Activated T-helper 9 cell treated with anti-CD3 and anti-CD28 coated beads, Interleukin-2, amount 50 U/mL, for 16 hours (primary cell): ENCODE measurements at places on chromosomes 3 and 15.

DNA sequence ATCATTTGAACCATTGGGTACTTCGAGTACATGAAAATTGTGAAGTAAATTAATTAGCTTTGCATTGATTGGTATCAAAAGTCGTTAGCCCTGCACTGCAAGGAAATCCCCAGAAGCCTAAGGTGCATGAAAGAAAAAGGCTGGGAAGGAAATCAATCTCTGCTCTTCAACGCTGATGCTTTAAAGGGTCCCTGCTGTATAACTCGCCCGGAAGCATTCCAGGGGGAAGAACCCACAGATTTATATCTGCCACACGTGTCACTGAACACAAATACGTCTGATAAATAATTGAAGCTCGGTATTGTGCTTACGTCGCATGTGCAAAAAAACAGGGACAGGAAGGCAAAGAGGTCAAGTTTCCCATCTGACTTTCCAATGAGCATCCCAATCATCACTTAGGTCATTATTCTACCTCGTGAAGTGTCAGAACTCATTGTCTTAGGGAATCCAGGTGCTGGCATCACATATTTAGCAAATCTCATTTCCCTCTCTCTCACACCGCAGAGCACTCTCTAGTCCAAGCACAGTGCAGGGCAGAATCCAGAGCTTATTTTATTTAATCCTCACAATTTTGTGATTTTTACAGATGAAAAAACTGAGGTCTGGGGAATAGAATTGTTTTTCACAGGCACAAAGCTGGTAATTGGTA, 804.4 kb upstream of the CFAP20DC start:
- no peak for DNase-seq

GRCh38 chr15:36761132-36761847, 181.9 kb downstream of the CDIN1 start:
- no peak for DNase-seq

DNA sequence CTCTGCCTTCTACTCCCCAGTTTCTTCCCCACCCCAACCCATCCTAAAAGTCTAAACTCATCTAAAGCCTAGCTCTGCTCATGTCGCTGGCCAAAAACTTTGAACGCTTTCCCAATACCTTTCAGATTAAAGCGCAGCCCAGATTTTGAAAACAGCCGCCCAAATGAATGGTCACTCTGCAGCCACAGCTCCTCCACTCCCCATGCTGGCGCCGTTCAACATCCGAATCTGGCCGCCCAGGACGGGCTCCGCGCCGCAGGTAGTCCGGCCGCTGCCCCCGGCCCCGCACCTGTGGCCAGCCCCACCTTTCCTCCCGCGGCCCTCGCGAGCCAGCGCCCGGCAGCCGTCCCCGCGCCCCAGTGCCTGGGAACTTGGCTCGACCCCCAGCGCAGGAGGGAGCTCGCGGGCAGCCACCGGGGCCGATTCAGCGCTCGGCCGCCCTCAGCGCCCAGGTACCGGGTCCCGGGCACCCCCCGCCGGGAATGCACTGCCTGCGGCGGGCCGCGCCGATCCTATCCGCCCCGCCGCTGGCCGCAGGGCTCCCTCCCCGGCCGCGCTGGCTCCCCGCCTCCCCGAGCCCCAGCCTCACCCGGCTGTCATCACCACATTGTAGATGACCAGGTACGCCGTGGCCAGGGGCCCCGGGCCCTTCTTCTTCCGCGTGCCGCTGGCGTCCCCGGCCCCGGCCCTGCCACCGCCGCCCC, 417 bp downstream of the HACD2 start:
- DNase-seq = peak; percentile 28

- no peak for DNase-seq
Observed at GRCh38 chr15:100343251-100343650, 1.5 kb upstream of the ADAMTS17 start.

DNA sequence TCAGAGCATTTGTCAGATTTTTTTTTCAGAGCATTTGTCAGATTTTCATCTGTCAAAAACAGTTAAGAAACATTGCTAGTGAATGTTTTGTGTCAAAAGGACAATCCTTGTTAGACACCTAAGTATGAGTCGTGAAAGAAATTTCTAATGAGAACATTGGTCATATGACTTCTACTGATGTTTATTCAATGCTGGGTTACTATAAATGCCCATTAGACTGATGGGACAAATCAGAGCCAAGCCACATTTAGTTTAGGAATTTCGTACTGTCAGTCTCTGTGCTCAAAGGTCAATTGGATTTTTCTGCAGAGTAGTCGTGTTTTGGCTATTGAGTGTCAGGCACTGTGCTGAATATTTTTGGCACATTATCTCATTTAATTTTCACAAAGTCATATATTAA, 31.6 kb downstream of the TSC22D2 start:
- no peak for DNase-seq

DNA sequence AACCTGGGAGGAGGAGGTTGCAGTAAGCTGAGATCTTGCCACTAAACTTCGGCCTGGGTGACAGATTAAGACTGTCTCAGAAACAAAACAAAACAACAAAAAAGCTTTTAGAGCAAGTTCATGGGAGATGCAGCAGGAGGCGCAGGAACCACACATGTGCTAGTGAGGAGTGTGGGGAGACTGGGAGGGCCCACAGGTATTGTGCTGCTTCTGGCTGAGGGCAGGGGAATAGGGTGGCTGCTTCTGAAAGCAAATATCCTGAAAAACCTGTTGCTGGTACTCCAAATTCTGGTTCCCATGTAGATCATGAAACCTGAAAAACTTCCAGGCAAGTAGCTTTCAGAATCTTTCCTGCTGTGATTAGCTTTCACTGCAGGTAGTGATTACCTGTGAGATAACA, 22.1 kb downstream of the TYRO3 start:
- DNase-seq = no peak

DNA sequence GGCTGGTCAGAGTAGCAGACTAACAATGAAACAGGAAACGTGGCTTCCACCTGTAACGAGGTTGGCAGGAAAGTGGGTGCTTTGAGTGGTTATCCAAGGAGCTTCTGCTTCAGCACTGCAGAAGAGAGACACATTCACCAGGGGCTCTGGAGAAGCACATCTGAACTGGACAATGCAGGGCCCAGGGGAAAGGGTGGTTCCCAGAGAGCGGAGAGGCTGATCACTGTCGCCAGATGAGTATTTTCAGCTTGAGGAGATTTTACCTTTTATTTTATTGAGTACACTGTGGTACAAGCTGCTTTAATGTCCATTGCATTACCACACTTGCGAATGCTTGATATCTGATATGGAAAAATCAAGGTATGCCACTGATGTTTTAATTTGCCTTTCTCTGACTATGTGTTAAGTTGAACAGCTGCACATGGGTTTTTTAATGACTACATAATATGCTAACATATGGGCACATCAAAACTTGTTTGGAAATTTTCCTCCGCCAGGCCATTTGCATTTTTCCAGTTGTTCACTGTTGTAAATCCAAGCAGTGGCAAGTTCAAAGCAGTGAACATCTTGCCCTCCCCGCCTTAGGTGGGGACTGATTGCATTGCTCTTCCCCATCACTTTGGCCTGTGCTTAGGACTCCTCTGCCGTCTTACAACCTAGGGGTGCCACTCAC, 52.1 kb downstream of the LRTM1 start:
- DNase-seq = no peak

DNA sequence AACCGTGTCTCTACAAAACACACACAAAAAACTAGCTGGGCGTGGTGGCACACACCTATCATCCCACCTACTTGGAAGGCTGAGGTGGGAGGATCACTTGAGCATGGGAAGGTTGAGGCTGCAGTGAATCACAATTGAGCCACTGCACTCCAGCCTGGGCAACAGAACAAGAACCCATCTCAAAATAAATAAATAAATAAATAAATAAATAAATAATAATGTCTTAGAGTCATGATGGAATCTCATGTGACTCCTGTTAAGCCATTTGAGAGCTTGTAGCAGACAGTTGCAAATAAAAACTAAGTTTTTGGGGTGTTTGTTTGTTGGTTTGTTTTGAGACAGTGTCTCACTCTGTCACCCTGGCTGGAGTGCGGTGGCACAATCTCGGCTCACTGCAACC, 33.2 kb downstream of the SLC12A1 start:
- no peak for DNase-seq

GRCh38 chr15:70097063-70097320, 725 bp downstream of the TLE3 start:
- DNase-seq = no peak

GRCh38 chr15:68583936-68584755, 5.4 kb downstream of the CORO2B start:
- DNase-seq = no peak
